ENCODE measurements at places on chromosomes 4 and X.

DNA sequence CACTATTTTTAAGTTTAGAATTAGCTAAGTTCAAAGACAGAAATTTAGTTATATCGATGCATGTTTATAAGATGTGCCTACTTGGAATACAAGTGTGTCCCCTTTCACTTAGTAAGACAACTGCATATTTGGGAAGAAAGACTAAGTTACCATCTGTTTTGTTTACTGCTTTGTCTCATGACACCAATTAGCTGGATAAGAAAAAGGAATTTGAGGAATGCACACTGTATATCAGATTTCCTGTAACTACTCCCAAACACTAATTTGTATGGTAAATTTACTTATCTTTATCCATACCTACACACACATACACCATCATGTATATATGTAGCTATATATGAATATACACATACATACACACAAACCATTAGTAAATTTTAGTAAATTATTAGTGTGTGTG, 1442.8 kb upstream of the IGFBP7 start:
- DNase-seq, result no peak

- DNase-seq, result no peak
These were observed 156.0 kb upstream of the ANKRD50 start for GRCh38 chr4:124868495-124868894.

DNA sequence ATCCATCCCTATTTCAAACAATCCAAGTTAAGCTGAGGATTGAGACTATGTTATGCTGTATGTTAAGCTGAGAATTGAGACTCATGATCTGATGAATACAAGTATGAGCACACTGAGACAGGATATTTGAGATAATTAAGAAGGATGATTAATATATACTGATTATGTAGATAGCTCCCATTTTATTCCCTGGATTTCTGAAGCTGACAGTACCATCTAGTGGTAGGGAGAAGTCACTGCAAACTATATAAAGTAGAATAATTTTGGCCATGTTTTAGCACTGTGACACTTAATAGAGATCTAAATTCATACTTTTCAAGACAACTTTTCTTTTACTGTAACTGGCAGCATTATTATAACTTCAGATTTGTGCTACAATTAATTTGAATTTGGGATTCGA, 63.8 kb upstream of the HPRT1 start:
- DNase-seq, result no peak

GRCh38 chr4:26148927-26149326, 171.9 kb upstream of the RBPJ start:
- no peak for DNase-seq

- no peak for DNase-seq
These were observed 666.3 kb upstream of the GRIA3 start for GRCh38 chrX:122517786-122518185.

Data from stimulated activated CD8-positive, alpha-beta memory T cell treated with anti-CD3 and anti-CD28 coated beads, Interleukin-15, amount 100 ng/mL, for 48 hours (primary cell).